ENCODE measurements at places on chromosomes 7 and 10.

GRCh38 chr10:95542330-95542729 is 18.8 kb downstream of the SORBS1 start:
- no peak for DNase-seq

- DNase-seq, result no peak
Observed at GRCh38 chr10:33871061-33871956, 536.8 kb upstream of the NRP1 start.

- no peak for DNase-seq
Observed at GRCh38 chr7:46725136-46725535, 804.1 kb upstream of the IGFBP3 start.

DNA sequence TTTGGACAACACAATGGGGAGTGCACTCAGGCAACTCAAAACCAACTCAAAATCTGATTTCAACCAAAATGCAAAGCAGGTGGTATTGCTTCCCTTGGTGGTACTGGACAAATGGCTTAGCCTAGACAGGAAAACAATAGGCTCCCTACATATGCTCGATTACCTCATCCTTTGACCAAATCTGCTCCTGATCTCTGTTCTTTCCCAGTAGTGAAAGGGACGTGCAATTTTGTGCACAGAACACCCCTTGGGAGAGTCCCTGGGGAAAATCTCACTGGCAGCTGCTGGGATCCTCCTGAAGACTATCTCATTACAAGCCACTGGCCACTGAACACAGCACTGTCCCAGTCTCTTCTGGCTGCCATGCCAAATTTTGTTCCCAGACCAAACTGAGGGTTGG is 149.2 kb upstream of the VSTM2A start:
- DNase-seq, result no peak

DNA sequence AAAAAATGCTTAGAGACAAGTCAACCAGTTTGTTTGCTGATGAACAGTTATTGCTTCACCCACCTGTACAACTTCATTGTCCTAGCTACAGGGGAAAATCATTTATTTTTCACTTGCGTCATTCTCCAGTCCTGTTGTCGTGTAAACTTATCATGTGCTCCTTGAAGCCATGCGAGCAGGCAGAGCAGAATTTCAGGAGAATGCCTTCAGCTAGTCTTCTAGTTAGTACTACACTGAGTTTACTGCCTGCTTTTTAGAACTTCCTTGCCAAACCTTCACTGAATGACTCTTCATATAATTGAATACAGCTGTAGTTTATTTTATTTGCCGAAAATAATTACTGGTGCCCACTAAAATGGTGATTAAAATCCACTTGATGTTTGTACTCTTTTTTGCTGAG is 15.6 kb downstream of the RPA3 start:
- DNase-seq, result no peak

DNA sequence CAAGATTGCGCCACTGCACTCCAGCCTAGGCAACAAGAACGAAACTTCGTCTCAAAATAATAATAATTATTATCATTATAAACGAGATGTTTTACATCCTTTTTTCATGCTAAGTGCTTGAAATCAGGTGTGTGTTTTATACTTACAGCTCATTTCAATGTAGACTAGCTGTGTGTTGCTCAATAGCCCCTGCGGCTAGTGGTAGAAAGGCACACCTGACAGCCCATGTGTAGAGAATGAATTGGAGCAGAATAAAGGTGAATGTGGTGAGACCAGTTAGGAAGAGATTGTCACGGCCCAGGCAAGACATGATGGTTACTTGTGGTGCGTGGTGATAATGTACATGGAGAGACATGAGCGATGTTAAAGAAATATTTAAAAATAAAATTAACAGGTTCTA is 86.7 kb upstream of the TMEM26 start:
- no peak for DNase-seq

- no peak for DNase-seq
Observed at GRCh38 chr7:75639886-75640190, 98.9 kb downstream of the HIP1 start.

DNA sequence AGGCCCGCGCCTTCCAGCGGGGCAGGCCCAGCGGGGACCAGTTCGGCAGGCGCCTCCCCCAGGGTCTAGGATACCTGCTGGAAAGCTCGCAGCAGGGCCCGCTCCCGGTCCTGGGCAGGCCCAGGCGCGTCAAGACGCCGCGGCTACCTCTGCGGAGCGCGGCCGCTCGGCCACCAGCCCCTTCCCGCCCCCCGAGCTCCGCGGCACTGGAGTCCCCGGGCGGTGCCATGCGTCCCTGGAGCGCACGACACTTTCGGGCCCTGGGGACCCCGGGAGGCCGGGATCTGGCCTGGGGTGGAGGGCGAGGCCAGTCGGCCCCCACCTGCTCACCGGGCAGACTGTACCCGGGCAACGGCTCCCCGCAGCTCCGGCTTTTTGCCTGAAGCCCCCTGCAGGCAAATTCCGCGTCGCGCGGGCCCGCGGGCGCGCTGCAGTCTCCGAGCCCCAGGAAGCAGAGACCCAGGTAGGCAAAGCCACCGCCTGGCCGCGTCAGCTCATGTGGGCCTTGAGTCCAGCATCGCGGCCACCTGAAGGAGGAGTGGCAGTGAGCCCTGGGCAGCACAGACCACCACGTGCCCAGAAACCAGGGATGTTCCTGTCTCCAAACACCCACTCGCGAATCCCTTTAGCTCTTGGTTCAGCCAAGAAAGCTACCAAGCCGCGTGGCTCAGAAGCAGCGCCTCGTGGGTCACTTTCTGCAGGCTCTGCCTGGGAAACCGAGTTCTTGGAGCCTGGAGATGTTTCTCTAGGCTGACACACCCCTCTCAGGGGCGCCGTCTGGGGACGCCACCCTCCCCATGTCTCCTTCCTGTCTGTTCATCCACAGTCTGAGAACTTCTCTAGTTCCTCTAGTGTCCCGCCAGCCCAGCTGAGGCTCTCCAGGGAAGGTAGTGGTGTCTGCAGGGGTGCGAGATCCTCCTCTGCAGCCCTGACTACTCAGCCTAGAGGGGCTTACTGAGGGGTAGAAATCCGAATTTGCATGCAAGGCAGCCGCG is 46.1 kb upstream of the APBB1IP start:
- no peak for DNase-seq

GRCh38 chr7:151794508-151795167 is 82.3 kb downstream of the PRKAG2 start:
- DNase-seq, result no peak

DNA sequence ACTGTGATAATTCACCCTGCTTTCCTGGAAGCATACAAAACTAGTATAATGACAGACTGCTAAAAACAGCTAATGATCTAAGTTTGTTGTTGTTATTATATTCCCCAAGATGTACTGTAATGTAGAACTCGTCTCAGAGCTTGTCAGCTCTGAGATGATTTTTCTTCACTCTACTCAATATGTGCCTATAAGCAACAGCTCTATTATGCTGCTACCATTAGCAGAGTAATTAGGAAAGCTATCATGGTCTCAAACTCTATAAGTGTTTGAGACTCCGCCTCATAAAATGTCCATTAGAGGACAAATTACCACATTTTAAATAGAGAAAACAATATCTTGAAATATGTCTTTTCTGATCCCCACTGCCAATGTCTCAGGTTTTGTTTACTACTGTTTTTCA is 476.5 kb upstream of the PCDH15 start:
- DNase-seq, result no peak

GRCh38 chr7:11379641-11380040 is 406.0 kb downstream of the PHF14 start:
- no peak for DNase-seq

GRCh38 chr7:47783456-47784223 is 164.6 kb downstream of the PKD1L1 start:
- no peak for DNase-seq

GRCh38 chr10:8042721-8043568 is 11.5 kb upstream of the GATA3 start:
- DNase-seq, result no peak

- no peak for DNase-seq
Observed at GRCh38 chr10:71706216-71707121, 13.1 kb downstream of the C10orf105 start.

DNA sequence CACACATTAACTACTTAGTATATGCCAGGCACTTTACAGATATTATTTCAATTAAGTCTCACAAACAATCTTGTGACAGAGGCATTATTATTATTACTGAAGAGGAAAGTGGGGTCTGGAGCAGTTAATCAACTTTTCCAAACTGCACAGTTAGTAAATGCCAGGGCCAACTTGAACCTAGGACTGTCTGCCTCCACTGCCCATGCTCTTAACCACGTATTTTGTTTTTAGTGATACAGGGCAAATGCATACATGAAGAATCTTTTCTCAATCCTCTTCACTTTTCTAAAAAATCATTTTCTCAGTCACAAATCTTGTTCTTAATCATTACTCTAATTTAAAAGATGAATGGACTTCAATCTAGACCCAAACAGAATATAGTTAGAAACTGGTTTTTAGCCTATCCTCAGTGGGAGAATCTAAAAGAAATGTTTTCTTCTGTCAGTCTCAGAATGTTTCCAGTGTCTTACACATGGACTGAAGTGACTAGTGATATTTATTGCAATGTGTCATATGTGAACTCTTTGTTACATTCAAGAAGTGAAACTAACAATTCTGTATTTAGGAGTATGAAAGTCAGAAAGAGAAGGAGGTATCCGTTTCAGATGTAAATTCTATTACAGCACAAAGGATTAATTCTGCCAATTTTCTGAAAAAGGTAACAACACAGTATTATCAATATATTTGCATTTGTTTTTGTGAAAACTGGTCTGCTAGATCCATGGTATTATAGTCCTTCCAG is 55.5 kb upstream of the CCNJ start:
- no peak for DNase-seq

All from stimulated activated CD4-positive, alpha-beta T cell treated with anti-CD3 and anti-CD28 coated beads, Interleukin-2, amount 100 ng/mL, for 4 hours (primary cell).